Large intestine (tissue), 12 donors: ENCODE measurements at places on chromosomes 5 and 9. TPM values are rescaled to one million over a fixed set of nuclear protein-coding genes. Genes with fewer than 3 reads are reported as not detected.
A peak's percentile ranks its signal among the peaks of the same experiment; 100 is the strongest.

The CXXC5 gene
- 70.3 TPM for polyA plus RNA-seq

The PAPPA gene
- 2.2 TPM for polyA plus RNA-seq

The KCNMB1 gene
- 6.5 TPM for polyA plus RNA-seq

The FRRS1L gene
- 9.1 TPM for polyA plus RNA-seq

The CCL27 gene
- polyA plus RNA-seq = 0.18 TPM

The MEF2C gene
- 14.4 TPM for polyA plus RNA-seq

The ENG gene
- 21.6 TPM for polyA plus RNA-seq

The FBP2 gene
- polyA plus RNA-seq = 0.25 TPM

GRCh38 chr9:127721391-127721821 lies 5.5 kb downstream of the TTC16 start:
- no peak for DNase-seq

DNA sequence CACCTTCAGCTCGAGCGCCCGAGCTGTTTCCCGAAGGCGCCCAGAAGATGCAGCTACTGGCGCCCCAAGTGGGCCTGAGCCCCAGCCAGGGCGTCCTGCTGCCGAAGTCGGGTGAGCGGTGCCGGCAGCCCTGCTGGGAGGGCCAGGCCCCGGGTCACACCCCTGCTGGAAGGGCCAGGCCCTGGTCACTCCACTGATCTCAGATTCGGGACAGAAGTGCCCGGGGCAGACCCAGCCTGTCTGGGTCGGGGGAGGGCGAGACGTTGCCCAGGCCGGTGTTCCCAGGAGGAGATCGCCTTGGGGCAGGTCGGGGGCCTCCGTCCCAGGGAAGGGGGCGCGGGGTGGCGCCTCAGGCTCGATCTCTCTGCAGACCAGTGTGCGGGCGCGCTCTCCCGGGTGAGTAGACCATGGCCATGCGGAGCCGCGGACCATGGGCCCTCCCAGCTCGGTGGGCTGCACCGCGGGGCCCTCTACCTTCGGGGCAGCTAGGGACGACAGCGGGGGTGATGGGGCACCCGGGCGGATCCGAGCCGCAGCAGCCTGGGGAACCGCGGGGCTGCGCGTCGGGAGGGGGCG lies 2.3 kb downstream of the LCNL1 start:
- DNase-seq = no peak

- no peak for DNase-seq
Measured at GRCh38 chr9:503326-503725, 288.7 kb downstream of the DOCK8 start.

DNA sequence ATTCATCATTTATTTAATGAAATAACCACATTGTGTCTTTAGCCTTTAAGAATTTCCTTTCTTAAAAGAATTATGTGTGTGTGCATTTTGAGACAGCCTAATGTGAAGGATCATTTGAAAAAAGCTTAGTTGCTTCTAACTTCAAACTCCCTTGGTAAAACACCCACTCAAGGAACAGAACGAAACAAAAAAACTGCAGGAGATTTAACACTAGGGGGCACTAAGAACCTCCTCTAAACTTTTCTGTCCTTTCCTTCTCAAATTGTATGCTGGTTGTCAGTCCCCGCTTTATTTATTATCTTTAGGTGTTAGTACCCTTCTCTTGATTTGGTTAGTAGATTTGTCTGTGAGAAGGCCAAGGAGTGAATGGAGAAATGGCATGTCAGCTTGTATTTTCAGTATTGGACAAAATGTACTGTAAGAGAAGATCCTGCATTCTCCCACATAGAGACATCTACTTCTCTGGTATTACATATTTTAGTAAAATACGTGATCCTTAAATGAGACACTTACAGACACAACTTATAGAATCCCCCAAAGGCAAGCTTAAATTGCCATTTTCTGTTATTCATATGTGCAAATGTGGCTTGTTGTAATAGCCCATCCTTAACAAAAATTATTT lies 229.7 kb downstream of the MRPS30 start:
- peak; percentile 11 for DNase-seq

- no peak for DNase-seq
Measured at GRCh38 chr5:158485604-158486081, 614.1 kb downstream of the EBF1 start.

DNA sequence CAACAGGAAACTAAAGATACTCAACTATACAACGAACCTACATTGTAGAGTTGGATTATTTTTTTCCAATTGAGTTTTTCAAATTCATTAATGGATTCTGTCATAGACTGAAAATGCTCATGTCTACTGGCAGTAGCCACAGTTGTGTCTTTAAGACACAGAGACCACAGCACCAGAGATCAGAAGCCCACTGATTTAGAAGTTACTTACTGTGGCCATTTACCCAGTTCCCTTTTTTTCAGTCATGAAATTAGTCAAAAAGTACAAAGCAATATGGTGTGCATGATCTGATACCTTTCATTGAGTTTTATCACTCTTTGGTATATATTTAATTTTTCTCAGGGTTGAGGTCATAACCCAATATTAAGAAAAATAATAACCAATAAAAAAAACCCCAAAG lies 1640.2 kb upstream of the WWC1 start:
- DNase-seq = no peak

DNA sequence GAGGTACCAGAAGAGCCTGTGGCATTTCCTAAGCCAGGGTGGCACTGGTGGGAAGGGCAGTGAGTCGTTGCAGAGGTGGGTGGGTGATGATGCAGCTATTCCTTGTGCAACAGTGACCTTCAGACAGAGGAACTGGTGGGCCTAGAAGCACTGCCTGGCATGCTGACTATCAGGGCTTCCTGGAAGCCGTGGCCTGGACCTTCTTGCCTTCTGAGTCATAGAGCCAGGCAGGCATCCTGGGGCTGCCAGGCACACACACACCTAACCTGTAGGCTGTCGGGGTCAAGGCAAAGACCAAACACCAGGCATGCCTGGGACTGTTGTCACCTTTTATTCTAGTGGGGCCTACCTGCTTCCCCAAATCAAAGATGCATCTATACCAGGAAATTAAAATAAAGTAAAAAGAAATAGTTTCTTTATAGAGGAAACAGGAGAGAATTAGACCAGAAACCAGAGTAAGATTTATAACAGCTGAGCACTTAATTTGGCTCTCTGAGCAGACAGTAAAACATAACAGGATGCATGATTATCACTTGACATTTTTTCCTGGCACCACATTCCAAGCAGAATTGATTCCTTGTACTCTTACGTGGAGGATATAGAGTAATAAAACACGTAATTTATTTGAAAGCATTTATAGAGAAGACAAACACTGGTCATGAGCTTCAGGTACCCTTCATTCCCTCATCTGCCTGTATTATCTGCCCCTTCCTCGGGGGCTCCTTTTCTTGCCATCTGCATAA lies 25.1 kb downstream of the NANS start:
- peak; percentile 72 for DNase-seq

DNA sequence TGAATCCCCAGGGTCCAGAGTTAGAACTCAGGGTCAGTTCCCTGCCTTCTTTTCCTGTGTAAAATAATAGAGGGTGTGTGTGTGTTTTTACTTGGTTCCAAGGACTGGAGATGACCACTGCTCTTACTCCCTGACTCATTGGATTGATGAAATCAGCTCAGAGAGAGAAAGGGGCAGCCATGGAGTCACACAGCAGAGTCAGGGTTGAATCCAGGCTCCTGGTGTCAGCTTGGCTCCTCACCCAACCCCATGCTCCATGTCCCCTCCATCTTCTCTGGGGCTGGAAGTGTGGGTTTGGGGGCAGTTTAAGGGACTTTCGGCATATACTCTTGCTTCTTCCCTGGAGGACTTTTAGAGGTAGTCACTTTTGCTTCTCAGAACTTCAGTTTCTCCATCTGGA lies 21.6 kb downstream of the DAB2IP start:
- no peak for DNase-seq

DNA sequence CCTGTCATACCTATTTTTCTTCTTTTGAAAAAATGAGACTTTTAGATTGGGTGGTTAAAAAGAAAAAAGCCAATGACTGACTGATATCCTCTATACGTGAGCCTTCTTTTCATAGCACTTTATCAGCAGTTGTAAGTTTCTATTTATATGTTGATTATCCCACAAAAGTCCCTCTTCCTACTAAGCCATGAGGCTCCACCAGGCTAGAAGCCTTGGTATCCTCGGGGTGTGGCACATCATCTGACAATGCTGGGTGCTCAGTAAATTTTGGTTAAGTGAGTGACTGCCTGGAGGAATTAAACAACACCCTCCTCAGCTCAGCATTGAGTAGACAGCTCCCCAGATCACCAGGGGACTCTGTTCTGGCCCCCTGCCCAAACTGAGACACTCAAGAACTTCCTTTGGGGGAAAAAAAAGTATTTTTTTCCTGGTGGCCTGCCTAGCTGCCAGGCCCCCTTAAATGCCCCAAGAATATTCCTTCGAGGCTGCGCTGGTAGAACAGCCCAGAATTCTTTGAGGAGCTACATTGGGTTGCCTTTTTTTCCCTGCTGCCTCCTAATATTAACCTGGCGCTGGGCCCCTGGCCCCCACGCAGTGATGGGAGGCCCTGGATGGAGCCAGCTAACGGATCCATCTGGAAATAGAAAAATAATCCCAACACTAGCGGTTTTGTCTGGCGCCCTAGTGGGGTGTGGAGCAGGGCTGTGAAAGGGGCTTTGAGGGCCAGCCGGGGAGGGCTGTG lies 23.4 kb upstream of the COL27A1 start:
- no peak for DNase-seq

DNA sequence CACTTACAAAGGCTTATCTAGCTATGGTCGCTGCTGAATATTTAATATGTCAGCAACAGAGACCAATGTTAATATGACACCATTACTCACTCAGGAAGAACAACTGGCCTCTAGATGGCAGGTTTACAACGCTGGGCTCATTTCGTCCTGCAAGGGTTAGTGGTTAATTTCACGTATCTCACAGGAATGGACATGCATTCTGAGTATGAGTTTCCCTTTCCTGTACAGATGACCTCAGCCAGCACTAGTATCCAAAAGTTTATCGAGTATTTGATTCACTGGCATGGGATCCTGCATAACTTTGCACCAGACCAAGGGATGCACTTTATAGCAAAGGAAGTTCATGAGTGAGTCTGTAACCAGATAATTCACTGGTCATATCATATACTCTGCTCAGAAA lies 8.7 kb upstream of the TRPC7 start:
- DNase-seq = no peak

- DNase-seq = no peak
Measured at GRCh38 chr9:8115570-8115969, 316.0 kb upstream of the DMAC1 start.

- DNase-seq = no peak
Measured at GRCh38 chr9:69001921-69002320, 12.0 kb downstream of the PRKACG start.

DNA sequence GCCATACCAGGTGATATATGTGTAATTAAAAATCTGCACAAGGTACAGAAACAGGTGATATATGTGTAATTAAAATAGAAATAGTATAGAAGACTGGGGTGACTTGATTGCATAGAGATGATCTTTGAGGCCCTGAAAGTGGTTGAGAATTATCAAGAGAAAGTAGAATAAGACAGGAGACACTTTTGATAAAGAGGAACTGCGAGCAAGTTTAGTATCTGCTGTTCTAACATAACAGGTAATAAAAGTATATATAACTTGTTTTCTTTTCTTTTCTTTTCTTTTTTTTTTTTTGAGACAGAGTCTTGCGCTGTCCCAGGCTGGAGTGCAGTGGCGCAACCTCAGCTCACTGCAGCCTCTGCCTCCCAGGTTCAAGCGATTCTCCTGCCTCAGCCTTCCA lies 5.4 kb downstream of the SNX2 start:
- no peak for DNase-seq
